ENCODE measurements at places on chromosomes 1 and 21. TPM values are rescaled to one million over a fixed set of nuclear protein-coding genes. Genes with fewer than 3 reads are reported as not detected.

ADORA3 gene
- total RNA-seq, result 0.18 TPM

KCNQ4 gene
- 0.60 TPM for total RNA-seq

- no peak for DNase-seq
These were observed 44.8 kb upstream of the SGIP1 start for GRCh38 chr1:66489151-66489550.

DNA sequence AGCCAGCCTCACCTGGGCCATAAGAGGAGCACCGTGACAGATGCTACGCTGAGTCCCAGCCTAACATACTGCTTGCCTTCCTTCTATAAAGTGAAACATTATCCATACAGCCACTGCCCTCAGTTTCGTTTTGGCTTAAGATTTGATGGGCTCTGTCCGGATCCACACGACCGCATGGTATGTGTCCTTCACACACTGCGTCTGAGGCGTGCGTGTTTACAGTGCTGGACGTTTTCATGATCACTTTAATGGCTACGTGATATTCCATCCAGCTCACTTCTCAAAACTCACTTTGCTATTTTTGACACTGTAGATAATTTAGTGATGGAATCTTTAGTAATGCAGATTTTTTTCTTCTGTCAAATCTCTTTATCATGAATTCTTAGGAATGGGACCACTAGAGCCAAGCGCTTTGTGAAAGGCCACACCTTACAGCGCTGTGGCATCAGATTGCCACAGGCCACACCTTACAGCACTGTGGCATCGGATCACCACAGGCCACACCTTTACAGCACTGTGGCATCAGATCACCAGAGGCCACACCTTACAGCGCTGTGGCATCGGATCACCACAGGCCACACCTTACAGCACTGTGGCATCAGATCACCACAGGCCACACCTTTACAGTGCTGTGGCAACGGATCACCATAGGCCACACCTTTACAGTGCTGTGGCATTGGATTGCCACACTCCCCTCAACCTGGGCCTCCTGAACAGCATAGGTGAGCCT is 47.1 kb downstream of the PRDM15 start:
- no peak for DNase-seq

- no peak for DNase-seq
These were observed 49.3 kb downstream of the JMJD4 start for GRCh38 chr1:227685807-227686206.

GRCh38 chr21:25563361-25564116 is 43.7 kb downstream of the MRPL39 start:
- peak; percentile 70 for DNase-seq

SPATA21 gene
- total RNA-seq, result not detected

RPL22 gene
- total RNA-seq, result 258 TPM

DNA sequence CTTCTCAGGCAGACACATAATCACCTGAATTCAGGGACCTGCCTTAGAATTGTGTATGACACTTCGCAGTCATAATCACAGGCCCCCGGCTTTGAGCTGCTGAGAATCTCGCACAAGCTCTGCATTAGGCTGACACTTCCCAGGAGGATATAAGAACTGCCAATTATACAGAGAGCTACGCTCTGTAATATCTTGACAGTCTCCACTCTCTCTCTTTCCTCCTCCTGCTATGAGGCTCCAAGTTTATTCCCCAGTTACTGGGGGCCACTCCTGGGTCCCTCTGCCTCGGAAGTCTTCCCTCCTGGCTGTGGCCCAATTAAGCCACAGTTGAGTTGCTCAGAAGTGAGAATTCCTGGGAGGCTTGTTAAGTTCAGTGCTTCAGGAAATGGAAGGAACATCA is 42.7 kb downstream of the EBNA1BP2 start:
- no peak for DNase-seq

GRCh38 chr21:43658088-43658741 is 1.1 kb downstream of the HSF2BP start:
- DNase-seq, result no peak

GRCh38 chr1:22288593-22289241 is 145.8 kb upstream of the WNT4 start:
- DNase-seq, result no peak

PUM1 gene
- total RNA-seq, result 86.8 TPM

GRCh38 chr1:80217377-80217986 is 1211.0 kb upstream of the ADGRL4 start:
- no peak for DNase-seq

HSD17B7 gene
- total RNA-seq, result 33.0 TPM

NPR1 gene
- not detected for total RNA-seq

- no peak for DNase-seq
These were observed 94.1 kb downstream of the ACTL8 start for GRCh38 chr1:17849216-17849615.

CFHR5 gene
- not detected for total RNA-seq

DNA sequence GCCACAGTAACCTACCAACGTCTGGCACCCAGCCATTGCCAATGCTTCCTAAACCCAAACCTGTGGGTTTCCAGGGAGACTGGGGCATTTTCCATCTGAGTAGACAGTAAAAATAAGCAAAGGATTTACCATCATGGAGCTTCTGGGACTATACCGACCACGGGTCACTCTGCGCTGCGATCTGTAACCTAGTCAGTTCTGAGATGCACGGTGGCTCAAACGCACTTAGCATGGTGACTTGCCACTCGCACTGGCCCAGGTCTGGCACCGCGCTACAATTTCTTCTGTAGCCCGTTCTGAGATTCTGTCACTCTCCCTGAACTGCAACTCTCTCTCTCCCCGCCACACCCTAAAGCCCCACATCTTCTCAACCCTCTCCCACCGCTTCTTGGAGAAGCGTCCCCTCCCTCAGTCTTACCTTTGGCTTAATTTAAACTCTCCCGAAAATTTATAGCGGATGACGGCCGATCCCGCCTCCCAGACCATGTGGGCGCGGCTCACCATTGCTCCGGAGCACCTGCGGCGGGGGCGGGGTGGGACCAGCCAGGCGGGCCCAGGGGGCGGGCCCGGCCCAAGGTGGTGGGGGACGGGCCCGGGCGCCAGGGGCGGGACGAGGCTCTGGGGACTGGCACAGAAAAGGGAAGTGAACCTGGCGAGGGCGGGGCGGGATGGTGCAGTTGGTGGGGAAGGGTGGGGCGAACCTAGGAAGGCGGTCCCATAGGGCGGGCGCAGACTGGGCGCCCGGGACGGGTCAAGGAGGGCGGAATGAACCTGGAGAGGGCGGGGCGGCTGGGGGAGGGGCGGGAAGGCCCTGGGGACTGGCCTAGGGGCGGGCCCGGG is 493 bp upstream of the MAP3K21 start:
- peak; percentile 92 for DNase-seq

- DNase-seq, result no peak
These were observed 73.3 kb upstream of the ZC3H11B start for GRCh38 chr1:219686171-219686570.

DNA sequence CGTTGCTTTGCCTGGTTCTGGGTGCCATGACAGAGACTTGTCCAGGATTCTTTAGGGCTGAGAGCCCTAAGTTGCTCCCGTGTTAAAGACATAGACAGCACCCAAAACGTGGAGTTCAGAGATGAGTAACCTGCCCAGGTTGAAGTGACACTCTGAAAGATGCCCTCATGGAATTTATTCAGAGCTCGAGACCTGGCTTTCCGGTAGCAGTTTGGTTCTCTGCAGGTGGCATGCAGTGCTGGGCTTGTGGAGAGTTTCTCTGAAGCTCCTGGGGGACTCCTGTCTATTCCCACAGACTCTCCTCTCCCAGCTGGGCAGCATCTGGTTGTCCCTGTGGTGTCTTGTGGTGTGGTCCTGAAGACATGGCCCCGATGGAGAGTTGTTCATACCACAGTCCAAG is 241.0 kb downstream of the RHOU start:
- no peak for DNase-seq

HSPB7 gene
- total RNA-seq, result not detected

DNA sequence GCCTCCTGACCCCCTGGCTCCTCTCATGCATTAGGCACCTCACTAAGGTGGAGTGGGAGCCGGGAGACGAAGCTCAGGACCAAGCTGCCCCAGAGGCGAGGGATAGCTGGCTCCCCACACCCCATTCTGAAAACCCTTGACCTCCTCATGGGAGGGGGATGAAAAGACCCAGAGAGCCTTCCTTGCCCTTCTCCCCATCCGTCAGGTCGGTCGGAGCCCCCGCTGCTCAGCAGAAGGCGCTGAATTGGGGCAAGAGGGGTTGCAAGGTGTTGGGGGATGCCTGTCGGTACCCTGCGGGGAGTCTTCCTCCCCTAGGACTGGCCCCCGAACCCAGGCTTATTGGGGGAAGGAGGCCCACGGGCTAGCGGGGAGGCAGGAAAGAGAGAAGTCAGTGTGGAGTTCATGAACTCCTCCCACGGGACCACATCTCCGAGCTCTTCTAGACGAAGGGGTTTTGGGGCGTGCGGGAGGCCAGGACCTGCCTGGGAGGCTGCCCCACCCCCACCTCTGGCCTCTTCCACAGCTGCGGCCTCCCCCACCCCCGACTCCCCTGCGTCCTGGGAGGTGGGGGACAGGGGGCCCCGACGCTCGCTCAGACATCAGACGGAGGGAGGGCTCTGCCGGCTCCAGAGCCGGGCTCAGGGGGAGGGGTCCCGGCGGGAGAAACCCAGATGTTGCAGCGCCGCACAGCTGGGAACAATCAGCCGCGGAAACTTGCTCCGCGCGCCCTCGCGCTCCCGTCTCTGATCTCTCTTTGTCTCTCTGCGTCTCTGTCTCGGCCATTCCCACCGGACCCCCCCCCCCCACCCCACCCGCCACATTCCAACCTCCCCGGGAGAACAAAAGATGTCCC is 719 bp downstream of the MFAP2 start:
- no peak for DNase-seq

HES3 gene
- total RNA-seq, result not detected

B3GALT2 gene
- total RNA-seq, result 4.3 TPM

GRCh38 chr1:147641695-147642592 is 28.4 kb downstream of the ACP6 start:
- DNase-seq, result peak; percentile 60

DNA sequence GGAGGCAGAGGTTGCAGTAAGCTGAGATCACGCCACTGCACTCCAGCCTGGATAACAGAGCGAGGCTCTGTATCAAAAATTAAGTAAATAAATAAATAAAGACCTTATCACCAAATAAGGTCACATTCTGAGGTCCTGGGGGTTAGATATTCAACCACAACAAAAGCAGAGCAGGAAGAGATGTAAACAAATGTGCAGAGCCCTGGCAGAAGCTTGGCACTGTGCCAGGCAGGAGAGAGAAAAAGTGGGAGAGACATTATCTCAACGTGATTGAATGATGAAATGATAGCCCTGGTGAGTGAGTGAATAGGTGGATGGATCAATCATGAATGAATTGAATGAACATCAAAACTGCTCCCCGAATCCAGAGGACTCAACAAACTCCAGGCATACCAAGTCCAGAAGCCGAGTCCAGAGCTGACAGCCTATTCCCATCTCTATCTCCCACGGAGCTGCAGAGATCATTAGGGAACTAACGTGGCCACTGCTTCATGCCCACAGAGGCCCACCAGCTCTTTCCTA is 150.7 kb downstream of the TOMM20 start:
- no peak for DNase-seq

- no peak for DNase-seq
These were observed 8.2 kb downstream of the ACADM start for GRCh38 chr1:75732703-75733102.

- DNase-seq, result no peak
These were observed 99.7 kb downstream of the NOS1AP start for GRCh38 chr1:162169031-162169790.

DNA sequence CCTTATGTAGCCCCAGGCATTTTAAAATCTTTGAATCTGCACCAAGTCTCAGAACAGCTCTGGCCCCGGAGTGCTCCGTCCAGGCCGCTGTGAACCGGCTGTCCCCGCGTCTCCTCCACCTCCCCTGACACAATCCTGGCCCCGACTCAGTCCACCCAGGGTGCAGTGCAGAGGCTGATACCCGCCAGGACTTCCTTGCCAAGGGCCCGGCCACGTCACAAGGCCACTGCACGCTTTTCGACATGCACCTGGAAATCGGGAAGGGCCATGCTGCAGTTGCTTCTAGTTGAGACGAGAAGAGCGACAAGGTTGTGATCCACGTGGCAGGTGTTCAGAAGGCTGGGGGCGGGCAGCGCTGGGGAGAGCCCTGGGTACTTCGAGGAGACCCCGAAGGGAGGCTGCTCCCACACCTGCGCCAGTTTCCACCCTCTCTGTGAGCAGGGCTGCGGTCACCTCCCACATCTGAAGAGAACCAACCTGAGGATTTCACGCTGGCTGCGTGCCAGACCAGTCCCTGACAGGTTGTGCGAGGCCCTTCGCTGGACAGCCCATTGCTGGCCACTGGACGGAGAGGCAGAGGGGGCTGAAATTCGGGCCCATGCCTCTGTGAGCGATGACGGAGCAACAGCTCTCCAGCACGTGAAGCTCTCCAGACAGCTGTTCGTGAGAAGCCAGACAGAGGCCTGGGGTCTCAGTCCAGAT is 6.7 kb downstream of the VWA1 start:
- DNase-seq, result no peak

VCAM1 gene
- not detected for total RNA-seq

SEMA4A gene
- 21.5 TPM for total RNA-seq

DNASE2B gene
- total RNA-seq, result not detected

GRCh38 chr1:204384636-204385352 is 25.1 kb upstream of the PLEKHA6 start:
- DNase-seq, result no peak

DNA sequence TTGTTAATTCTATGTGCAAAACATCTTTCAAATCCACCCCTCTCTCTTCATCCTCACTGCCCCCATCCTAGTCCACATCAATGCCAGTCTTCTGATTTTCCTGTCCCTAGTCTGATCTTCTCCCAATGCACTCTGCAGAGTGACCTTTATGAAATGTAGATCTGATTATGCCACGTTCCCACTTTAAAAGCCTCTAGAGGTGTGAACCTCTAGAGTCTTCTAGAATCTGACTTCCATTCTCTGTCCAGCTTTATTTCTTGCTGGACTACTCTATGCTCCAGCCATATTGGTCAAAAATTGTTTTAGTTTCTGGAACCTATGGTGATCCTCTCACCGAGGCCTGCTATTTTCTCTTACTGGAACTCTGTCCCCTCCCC is 32.5 kb downstream of the ZNF648 start:
- DNase-seq, result no peak

DNA sequence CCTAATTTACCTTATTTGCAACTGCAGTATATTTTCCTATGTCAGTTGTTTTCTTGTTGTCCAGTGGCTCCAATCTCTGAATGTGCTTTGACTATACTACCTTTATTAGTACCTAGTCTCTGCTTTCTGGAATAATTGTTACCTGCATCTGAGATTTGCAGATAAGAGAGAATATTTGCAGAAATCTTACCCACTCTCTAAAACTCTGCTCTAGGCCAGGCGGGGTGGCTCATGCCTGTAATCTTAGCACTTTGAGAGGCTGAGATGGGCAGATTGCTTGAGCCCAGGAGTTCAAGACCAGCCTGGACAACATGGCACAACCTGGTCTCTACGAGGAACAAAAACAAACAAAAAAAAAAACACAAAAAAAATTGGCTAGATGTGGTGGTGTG is 2.0 kb upstream of the SYDE2 start:
- no peak for DNase-seq

DNA sequence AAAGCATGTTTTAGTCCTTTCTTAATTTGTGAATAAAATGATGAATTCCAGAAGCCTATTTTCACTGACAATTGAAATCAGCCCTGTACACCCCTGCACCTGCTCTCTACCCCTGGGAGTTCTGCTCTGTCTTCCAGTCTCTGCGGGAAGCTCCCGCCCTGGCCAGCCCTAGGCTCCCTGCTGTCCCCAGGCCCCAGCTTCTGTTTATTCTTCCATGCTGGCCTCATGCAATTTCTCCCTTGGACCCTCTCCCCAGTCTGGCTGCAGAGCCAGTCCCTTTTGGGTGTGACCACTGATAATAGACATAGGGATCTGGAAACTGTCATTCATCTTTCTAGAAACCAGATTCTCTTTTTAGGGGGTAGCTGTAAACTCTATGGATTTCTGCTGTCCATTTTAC is 258.6 kb downstream of the GRIK3 start:
- DNase-seq, result no peak

Measured in activated CD4-positive, alpha-beta memory T cell treated with anti-CD3 and anti-CD28 coated beads, Interleukin-2, amount 10 ng/mL, durations not matched to agents 7 days and 5 days (primary cell).